ENCODE measurements at places on chromosomes 16 and 17.

DNA sequence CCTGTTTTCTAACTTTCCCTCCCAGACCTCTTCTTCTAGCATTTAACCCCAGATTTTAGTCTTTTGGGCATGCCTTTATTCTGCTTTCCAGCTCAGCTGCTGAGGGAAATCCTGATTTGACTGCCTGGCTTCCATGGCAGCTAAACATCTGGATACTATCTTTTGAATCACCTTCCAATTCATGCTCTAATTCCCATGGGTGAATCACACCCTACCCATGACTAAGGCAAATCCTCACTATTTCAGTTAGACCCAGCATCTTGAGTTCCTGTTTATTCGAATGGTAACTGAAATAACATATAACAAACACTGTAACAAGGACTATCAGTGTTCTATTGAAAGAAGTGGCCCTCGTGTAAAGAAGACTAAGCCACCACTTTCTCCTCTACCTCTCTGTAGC lies 29.8 kb downstream of the CA10 start:
- no peak for DNase-seq

- no peak for DNase-seq
Measured at GRCh38 chr17:61720016-61720795, 129.2 kb upstream of the NACA2 start.

DNA sequence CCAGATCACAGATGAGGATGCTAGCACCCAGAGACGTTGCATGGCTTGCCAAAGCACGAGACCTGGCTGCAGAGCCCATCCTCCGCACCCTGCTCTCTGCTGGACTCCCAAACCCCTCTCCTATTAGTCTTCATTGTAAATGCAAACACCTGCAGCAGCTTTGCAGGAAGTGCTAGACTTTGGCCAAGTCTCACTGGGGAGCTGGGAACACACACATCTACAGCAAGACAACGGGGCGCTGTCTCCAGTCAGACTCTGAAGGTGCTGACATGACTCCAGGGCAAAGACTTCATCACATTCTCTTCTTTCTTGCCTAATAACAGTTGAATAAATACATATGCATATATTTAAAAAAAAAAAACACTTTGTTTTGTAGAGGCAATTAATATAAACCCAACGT lies 43.8 kb downstream of the CYTH1 start:
- DNase-seq, result no peak

GRCh38 chr17:78839762-78840529 lies 668 bp downstream of the USP36 start:
- peak; percentile 78 for DNase-seq

GRCh38 chr16:70416748-70417616 lies 21.9 kb downstream of the ST3GAL2 start:
- no peak for DNase-seq

DNA sequence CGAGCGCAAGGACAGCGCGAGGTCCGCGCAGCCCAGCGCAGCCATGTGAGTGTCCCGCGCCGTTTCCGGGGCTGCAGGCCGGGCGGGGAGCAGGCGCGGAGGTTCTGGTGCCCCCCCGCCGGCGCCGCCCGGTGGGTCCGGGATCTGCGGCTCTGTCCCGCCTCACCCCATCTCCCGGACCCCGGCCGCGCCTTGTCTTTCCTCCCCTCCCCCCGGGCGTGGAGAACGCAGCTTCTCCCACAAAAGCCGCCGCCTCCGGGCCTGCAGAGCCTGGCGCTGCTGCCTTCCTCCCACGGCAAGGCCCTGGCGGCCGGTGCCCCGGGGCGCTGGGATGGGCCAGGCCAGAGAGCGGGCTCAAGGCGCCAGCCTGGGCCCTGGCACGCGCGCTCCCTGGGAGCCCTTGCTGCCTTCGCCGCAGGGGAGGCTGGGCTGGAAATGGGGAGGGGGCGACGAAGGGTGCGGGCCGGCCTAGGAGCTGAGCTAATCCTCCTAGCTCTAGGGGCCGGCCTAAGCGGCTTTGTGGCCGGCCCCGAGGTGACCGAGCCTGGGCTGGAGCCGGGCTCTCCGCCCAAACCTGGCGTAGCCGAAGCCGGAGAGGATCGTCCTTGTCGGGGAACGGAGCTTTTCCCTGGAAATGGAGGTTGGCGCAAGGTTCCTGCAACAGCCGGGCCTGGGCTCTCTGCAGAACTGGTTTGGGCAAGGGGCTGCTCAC lies 397 bp downstream of the RIPOR1 start:
- DNase-seq, result peak; percentile 72

- DNase-seq, result peak; percentile 46
Measured at GRCh38 chr16:3874242-3874641, 6.3 kb downstream of the CREBBP start.

DNA sequence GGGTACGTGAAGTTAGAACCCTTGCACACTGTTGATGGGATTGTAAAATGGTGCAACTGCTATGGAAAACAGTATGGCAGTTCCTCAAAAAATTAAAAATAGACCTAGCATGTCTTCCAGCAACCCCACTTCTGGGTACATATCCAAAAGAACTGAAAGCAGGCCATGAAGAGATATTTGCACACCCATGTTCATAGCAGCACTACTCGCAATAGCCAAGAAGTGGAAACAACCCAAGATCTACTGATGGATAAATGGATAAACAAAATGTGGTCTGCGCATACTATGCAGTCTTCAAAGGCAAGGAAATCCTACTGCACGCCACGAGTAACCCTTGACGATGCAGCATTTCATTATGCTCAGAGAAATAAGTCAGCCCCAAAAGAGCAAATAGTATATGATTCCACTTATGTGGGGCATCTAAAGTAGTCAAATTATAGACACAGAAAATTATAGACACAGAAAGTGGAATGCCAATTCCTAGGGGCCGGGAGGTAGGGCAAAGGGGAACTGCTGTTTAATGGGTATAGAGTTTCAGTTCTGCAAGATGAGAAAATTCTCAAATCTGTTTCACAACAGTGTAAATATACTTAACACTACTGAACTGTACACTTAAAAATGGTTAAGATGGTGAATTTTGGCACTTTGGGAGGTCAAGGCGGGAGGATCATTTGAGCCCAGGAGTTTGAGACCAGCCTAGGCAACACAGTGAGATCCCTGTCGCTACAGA lies 17.2 kb downstream of the CORO7 start:
- DNase-seq, result no peak

DNA sequence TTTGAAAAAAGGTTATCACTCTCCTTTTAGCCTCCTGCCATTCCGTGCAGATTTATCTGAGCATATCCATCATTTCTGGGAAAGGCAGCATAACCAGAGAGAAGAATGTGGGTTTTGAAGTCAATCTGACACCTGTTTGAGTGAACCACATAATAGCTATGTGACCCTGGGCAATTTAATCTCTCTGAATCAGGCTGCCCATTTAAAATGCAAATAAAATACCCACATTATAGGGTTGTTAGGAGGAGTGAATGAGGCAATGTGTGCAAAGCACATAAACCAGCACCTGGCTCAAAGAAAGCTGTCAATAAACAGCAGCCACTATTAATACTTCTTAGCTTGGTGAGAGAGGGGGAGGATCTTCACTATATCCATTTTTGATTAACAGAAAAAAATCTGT lies 88.0 kb downstream of the CACNG1 start:
- DNase-seq, result no peak

DNA sequence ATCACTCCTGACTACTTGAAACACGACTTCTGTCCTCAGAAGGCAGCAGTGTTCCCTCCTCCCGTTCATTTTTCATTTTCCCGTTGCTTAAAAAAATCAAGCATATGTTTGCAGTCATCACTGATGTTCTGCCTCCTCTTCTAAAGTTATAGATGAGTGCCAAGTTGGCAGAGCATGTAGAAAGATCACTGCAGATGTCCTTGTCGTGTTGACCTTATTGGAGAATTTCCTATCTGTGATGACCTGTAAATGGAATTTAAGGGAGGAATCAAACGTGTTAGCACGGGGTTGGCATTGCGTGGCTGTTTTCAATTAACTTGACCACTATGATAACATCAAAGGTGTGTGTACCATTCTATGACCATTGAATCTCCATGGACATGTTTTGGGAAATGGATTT lies 396.7 kb downstream of the WWOX start:
- no peak for DNase-seq

DNA sequence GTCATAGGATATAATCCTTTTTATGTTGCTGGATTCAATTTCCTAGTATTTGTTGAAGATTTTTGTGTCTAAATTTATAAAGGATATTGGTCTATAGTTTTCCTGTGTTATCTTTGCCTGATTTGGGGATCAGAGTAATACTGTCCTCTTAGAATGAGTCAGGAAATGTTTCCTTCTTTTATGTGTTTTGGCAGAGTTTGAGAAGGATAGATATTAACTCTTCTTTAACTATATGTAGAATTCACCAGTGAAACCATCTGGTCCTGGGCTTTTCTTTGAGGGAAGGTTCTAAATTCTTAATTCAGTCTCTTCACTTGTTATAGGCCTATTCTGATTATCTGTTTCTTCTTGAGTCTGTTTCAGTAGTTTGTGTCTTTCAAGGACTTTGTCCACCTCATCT lies 66.3 kb upstream of the NACA2 start:
- no peak for DNase-seq

DNA sequence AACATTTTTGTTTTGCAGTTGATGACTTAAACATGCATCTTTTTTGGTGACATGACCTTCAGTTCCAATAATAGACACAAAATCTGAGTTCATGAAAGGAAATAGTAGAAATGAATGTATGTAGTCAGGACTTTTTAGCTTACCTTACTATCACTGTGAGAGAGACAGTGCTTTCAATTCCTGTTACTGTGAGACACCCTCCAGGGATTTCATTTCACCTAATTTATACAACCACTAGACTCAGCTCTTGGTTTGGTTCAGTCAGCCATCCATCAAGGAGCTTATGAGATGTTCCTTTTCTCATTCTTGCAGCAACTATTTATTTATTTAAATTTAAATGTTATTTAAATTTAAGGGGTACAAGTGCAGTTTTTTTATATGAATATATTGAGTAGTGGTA lies 77.9 kb downstream of the MAP2K4 start:
- DNase-seq, result no peak

DNA sequence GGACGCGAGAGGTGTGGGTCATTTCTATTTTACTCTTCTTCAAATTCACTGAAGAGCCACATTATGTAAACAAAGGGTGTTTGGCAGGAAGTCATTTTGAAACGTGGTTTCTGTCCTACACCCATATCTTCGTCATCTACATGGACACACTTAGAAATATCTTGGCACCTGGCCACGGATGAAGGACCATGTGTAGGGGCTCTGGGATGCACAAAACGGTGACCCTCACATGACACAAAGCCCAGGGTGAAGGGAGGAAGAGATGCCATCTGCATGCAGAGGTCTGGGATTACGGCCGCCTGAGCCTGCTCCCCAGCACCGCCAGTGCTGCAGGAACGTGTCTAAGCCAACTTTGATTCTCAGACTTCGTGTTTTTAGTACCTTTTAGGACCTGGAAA lies 130.2 kb upstream of the CHMP6 start:
- no peak for DNase-seq

GRCh38 chr16:21088646-21089538 lies 61.8 kb downstream of the DNAH3 start:
- no peak for DNase-seq

All from activated CD8-positive, alpha-beta memory T cell treated with anti-CD3 and anti-CD28 coated beads, Interleukin-2, amount 50 U/mL, for 48 hours (primary cell).